NCI-H774 (cell line): ENCODE measurements at places on chromosomes 2 and 18.
A peak's percentile ranks its signal among the peaks of the same experiment; 100 is the strongest.

- DNase-seq, result no peak
Observed at GRCh38 chr2:137115081-137115794, 349.9 kb downstream of the THSD7B start.

- no peak for DNase-seq
Observed at GRCh38 chr2:27003857-27004256, 28.9 kb upstream of the TMEM214 start.

DNA sequence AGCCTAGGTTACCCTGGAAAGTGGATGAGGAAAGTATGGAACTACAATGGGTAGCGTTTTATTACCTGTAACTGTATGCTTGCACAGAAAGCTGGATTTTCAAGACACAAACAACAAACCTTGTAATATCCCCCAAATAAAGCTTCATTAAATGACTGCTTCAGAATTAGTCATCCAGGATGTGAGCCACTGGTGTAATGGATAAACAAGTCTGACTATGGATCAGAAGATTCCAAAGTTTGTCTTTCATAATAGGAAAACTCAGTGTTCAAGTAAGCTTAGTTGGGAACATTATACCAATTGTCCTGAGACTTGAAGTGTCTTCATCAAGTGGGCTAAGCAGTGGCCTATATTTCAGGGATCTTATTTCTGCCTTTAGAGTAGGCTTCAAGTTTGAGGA lies 518.8 kb downstream of the LRP1B start:
- no peak for DNase-seq

DNA sequence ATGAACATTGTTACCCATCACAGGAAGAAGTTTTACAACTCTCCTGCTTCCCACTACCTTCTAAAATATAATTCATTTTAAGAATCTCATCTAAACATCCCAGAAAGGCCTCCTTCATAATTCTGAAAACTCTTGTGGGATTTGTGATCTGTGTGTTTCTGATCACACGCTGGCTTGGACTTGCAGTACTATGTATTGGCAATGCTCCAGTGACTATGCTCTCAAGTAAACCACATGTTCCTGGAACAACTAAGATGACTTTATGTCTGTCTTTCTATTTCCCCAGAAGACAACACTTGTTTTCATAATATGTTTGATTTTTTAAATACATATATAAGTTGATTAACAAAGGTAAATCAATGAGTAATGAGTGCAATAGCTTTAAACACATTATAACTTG lies 376.6 kb upstream of the NETO1 start:
- no peak for DNase-seq

GRCh38 chr18:10707294-10707693 lies 181.5 kb downstream of the NAPG start:
- DNase-seq, result no peak

DNA sequence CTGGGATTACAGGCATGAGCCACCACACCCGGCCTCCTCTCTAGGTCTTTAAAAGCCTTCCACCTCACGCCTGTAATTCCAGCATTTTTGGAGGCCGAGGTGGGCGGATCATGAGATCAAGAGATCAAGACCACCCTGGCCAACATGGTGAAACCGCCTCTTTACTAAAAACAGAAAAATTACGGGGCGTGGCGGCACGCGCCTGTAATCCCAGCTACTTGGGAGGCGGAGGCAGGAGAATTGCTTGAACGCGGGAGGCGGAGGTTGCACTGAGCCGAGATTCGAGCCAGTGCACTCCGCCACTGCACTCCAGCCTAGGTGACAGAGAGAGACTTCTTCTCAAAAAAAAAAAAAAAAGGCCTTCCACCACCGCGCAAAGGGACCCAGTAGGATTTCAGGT lies 1.3 kb upstream of the FAM117B start:
- DNase-seq, result no peak

DNA sequence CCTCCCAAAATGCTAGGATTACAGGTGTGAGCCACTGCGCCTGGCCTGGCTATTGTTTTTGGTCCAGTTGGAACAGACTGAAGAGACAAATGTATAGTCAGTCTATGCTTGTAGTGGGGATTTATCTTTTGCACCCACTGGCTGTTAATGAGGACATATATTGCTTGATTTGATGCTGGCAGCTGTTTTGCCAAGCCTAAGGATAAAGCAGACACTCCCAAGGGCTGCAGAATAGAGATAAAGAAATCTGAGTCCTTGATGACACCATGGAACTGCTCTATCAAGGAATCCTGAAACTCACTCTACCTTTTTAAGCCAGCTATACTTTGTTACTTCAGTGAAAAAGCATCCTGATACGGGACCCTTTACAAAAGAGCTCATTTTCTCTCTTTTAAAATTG lies 43.1 kb upstream of the ENOSF1 start:
- DNase-seq, result no peak

- no peak for DNase-seq
Observed at GRCh38 chr18:39571511-39571910, 2005.9 kb upstream of the CELF4 start.

DNA sequence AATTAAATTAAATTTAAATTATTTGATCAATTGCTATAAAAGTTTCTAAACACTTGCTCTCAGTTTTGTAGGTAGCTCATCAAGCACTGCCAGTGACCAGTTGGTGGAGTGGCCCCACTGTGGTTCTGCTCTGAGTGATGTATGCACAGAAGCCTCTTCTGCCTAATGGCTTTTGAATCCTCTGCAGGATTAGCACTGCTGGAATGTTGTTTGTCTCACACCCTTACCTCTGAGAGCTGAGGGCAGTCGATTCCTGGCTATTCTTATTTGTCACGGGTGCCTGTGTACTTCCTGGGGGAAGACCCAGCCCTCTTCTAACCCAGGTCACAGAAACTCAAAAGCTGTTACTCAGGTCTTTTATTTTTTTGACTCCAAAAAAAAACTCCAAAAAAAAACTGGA lies 9.5 kb downstream of the CAPN14 start:
- DNase-seq, result no peak

GRCh38 chr2:216363221-216363620 lies 9.1 kb downstream of the MARCHF4 start:
- DNase-seq, result no peak

- DNase-seq, result no peak
Observed at GRCh38 chr18:63834471-63835113, 52.9 kb upstream of the SERPINB2 start.

- DNase-seq, result peak; percentile 41
Observed at GRCh38 chr2:98127229-98127989, 40.4 kb downstream of the VWA3B start.
